ENCODE measurements at places on chromosomes 5 and 9.

DNA sequence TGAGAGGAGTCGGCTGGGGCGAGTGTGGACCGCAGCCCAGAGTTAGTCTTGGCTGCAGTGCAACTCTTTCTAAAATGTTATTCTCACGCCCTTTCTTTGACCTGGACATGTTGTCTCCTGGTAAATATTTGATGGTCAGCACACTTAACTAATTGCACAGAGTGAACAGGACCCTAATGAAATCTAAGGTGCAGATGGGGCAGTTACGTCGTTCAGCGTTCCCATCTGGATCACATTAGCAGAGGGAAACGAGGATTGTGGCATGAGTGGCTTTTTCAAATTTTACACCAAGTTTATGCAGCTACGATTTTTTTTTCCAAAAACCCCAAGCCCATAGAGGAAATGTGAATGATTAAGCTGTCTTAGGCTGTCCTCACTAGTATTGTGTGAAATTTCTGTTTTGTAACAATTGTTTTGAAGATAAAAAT is 483 bp downstream of the C9orf85 start:
- H3K36me3 ChIP-seq: no peaks in the 10 kb centered on the region
- H3K27me3 ChIP-seq: no peaks in the 10 kb centered on the region
- peaks cover 60% of the 10 kb centered on the region for H3K4me1 ChIP-seq
- peak overlapping the region; percentile 95 for H3K27ac ChIP-seq
- H3K4me3 ChIP-seq: peak overlapping the region; percentile 61

DNA sequence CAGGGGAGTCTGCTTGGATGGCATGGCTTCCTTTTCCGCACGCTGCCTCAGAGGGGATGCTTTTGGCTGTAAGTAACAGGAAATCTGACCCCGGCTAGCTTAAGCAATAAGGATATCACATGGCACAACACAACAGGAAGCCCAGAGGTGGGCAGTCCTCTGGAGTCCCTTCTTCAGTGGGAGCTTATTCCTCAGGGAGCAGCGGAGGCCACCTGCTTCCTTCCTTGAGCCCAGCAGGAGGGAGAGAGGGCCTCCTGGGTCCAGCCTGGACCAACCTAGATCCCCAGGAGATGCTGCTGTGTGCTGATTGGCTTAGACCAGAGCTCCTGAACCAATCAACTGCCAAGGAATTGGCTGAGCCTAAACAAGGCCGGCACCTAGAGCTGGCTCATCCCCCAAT is 66.3 kb downstream of the C9orf50 start:
- H3K4me3 ChIP-seq: no peak overlapping the region
- no peak for DNase-seq

DNA sequence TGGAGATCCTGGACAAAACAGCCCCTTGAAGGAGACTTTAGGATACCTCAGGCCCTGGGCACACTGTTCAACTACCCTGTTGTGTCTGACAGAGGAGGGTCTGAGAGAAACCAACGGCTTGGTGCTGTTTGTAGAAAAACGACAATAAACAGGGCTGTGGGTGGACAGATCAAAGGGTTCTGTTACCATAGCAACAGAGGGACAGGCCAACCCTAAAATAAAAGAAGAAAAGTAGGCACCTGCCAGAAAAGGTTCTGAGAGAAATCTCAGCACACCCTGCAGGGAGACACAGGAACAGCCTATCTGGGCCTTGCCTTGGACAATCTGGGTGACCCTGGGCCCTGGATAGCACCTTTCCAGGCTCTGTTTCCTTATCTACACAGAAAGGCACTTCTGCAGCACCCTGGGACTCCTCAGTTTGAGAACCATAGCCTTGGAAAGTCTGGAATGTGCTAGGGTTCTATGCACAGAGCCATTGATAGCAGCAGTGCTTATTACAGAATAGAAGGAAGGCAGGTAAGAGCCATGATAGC is 104.8 kb upstream of the TBC1D2 start:
- H3K36me3 ChIP-seq: no peaks in the 10 kb centered on the region
- no peak for DNase-seq
- H3K4me3 ChIP-seq: no peak overlapping the region
- H3K27ac ChIP-seq: no peak overlapping the region

- H3K4me1 ChIP-seq: no peaks in the 10 kb centered on the region
- DNase-seq: no peak
- H3K36me3 ChIP-seq: no peaks in the 10 kb centered on the region
- H3K27me3 ChIP-seq: no peaks in the 10 kb centered on the region
- no peak overlapping the region for H3K4me3 ChIP-seq
Measured at GRCh38 chr5:152511120-152511519, 106.0 kb upstream of the NMUR2 start.

GRCh38 chr5:173152547-173152946 is 8.2 kb downstream of the BNIP1 start:
- DNase-seq: no peak
- H3K4me1 ChIP-seq: no peaks in the 10 kb centered on the region
- no peak overlapping the region for H3K4me3 ChIP-seq
- H3K27ac ChIP-seq: no peak overlapping the region

DNA sequence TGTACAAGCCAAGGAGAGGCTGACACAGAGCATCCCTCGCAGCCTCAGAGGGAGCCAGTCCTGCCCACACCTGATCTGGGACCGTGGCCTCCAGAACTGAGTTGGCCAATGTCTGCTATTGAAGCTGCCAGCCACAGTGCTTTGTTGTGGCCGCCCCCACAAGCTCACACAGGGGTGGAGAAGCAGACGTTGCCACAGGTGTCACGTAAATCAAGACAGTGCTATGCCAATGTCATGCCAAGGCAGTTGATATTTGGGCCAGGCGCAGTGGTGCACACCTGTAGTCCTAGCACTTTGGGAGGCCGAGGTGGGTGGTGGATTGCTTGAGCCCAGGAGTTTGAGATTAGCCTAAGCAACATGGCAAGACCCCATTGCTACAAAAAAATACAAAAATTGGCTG is 17.3 kb upstream of the TERT start:
- H3K4me1 ChIP-seq: peaks cover 17% of the 10 kb centered on the region
- no peak overlapping the region for H3K27ac ChIP-seq
- H3K4me3 ChIP-seq: no peak overlapping the region

DNA sequence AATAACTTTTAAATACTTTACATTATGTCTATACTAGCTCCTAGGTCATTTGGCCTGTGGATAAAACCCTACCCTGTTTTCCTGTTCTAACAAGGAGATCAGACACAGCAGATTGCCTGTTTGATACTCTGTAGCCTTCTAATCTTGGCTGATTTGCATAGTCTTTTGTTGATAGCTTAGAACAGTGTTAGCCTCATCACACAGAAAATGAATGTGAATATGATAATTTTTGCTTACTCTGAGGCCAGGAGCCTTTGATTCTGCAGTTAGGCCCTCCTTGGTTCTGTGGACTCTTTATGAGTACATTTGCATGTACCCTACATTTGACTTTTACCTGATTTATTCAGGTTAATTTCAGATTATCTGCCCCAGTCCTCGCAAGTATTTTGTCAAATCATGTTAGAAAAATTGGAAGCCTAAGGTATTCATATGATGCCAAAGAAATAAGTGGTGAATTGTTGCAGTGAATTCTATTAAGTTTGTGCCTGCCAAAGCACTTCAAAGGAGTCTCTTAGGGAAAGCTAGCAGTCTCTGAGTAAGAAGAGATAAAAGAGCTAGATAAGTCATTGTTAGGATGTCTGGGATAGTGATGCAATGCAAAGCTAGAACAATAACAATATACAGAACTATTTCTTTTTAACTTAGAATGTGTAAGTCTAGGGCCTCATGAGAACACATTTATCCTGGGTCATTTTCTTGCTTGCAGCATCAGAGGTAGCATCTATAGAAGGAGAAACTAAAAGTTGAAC is 56.4 kb downstream of the SCAMP1 start:
- no peak overlapping the region for H3K27ac ChIP-seq
- H3K4me3 ChIP-seq: no peak overlapping the region
- H3K27me3 ChIP-seq: no peaks in the 10 kb centered on the region
- no peak for DNase-seq
- peaks cover 11% of the 10 kb centered on the region for H3K36me3 ChIP-seq
- no peaks in the 10 kb centered on the region for H3K4me1 ChIP-seq

Measured in vagina (tissue), 2 donors.